ENCODE measurements at places on chromosomes 7 and 10.

DNA sequence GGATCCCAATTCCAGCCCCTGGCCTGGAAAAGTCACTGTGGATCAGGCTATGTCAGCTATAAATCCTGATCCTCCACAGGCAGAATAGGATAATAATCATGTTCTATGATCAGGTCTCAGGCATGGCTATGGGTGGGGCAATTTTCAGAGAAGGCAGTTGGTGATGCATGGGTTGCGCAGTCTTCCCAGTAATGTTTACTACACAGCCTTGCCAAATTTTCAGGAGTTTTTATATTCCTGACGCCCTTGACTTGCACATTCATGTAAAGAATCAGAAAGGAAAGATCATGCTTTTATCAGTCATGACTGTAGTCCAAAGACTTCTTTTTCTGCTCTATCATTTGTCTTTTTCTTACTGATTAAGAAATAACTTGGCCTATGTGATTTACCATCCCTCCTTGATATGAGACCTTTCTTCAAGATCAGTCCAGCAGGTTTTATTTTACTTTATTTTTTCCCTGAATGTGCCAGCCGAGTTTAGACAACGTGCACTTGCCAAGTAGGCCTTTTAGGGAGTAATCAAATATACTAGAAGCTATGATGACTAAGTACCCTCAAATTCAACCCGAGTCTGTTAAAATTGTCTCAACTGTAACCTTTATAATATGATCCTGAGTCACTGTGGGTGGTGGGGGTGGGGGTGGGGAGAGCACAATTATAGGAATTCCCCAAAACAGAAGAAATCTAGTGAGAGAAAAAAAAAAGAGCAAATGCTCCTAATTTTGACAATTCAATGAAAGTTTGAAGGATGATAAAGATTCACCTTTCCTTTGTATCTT is 31.9 kb downstream of the ARL4A start:
- DNase-seq: no peak

DNA sequence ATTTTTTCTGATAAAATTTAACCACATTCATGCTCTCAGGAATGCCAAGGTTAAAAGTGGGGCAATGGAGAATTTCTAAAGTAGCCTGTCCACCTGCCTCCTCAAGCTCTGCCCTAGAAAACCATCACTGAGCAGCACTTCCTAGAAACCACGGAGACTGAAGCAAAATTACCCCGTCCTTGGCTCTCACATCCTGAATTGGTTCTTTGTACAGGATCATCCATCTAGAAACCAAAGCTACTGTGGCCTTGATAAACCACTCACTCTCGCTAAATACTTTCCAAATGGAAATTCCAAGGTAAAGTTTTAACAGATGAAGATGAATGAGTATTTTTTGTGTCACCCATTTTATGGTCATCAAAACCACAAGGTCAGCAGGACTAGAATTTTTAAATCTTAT is 96.6 kb downstream of the AVL9 start:
- DNase-seq: no peak

DNA sequence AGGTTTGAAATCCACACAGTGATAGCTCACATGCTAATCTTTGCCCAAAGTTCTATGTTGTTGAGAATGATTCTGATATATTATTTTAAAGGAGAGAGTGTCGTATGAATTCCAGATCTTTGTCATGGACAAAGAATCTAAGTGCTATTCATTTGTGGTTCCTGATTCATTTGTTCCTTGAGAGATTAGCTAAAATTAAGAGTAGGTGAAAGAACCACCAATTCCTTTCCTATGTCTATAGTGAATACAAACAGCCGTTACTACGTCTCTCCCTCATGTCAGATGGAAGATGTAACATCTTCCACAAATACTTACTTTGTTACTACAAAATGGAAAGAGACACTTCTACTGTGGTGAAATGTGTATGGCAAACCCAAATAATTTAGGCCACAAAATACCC is 3.3 kb upstream of the PLXDC2 start:
- DNase-seq: no peak

- DNase-seq: no peak
Observed at GRCh38 chr10:9878383-9878782, 1139.3 kb upstream of the CELF2 start.

- DNase-seq: no peak
Observed at GRCh38 chr10:71990706-71991269, 26.6 kb downstream of the CHST3 start.

DNA sequence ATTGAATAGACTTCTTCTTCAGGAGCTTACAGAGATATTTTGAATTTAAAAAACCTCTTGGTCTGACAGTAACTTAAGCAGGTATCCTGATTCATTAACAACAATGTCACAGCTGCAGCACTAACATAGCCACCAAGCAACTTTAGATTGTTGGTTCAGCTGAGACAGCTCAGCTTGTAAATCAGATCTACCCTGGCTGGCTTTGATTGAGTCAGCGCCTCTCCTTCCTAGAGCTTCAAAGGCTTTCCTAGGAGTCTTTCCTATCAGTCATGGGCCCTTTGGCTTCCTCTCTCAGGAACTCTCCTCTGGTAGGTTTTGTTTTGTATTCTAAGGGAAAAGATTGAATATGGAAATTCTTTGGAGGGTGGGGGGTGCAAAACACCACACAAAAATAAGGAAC is 70.7 kb upstream of the STEAP4 start:
- no peak for DNase-seq

DNA sequence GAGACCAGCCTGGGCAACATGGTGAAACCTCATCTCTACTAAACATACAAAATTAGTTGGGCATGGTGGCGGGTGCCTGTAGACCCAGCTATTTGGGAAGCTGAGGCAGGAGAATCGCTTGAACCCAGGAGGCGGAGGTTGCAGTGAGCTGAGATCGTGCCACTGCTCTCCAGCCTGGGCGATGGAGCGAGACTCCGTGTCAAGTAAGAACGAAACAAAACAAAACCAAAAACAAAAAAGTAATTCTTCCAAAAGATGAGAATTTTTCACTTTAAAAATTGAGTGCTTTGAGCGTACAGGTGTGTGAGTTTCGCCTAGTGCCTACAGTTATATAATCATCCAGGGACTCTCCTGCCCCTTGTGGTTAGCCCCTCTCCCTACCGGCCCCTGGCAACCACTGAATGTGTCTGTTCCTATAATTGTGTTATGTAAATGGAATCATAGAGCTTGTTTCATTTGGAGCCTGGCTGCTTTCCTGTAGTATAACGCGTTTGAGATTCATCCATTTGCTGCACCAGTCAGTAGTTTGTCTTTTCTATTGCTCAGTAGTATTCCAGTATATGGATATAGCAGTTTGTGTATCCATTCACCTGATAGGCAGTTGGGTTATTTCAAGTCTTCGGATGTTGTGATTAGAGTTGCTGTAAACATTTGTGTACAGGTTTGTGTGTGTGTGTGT is 80.0 kb downstream of the RBM33 start:
- DNase-seq: no peak

GRCh38 chr7:134995239-134996096 is 9.2 kb downstream of the AGBL3 start:
- DNase-seq: no peak

DNA sequence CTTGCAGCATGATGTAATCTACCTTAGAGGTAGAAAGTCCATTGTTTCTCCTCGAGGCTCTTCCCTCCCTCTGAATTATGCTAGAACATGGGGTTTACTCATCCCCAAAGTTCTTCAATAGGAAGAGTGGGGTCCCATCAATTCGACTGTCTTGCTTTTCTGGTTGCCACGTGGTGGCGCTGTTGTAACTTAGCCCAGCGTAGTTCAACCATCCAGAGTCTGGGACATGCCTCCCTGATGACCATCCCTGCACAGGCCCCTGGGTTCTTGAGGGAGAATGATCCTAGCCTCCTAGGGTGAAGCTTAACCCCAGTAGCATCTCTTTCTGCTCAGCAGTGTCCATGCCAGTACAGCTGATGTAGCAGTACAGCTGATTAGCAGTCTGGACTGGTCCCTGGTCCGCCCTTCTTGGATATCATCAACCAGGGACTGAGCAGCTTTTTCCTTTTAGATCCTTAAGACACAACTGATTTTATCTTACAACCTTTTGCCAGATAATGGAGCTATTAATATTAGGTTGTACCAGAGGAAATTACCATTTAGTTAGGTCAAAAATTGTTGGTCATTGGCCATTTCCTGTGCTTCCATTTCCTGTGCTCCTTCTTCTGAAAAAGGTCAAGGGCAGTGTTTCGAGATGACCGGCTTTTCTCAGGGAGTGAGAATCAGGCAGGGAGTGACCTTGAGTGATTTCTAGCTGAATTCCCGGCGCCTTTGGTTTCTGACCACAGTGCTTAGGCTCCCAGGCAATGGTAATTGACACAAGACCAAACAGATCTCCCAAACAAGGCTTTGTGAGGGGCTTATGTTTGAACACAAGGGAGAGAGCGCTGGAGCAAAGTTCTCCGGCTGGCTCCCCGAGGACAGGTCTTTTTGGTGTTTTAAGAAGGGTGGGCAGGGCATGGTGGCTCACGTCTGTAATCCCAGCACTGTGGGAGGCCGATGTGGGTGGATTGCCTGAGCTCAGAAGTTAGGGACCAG is 65.4 kb downstream of the TACC2 start:
- no peak for DNase-seq

- no peak for DNase-seq
Observed at GRCh38 chr10:131168238-131168875, 143.2 kb downstream of the TCERG1L start.

GRCh38 chr10:112779025-112779770 is 170.8 kb upstream of the TCF7L2 start:
- no peak for DNase-seq

DNA sequence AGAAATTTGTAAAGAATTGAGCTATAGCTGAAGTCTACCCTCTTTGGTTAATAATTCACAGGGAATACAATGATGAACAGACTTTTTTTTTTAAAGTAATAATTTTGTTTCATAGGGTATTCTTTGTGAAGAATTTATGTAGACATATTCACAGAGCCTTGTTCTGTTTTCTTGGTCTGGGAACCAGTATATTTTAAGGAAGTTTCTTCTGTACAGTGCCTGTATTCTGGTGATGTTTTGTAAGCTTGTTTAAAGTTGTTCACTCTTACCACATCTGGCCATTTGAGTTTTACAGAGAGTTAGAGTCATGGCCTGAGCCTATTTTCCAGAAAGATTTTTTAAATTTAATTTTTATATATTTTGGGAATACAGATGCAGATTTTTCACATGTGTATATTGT is 70.3 kb downstream of the CCSER2 start:
- DNase-seq: no peak

DNA sequence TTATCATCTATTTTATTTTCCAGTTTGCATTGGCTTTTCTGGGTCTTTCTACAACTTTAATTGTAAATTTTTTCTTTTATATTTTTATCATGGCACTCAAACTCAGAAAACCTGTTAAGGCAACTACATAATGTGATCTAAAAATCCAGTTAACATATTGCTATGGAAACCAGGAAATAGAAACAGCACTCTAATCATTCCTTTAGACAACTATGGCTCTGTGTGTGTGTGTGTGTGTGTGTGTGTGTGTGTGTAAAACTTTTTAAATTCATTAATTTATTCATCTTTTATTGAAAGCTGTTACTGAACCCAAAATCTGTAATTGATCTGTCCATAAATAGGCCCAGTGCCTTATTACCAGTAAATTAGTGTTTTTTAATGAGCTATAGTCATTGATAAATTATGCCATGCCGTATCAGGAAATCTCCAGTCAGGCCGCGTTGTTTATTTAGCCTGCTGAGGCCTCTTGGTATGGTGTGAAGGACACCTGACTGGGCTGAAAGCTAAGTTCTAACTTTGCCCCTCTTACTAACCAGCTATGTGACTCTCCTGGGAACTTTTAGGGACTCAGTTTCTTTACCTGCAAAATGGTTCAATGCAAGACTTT is 1.5 kb upstream of the MET start:
- no peak for DNase-seq

Data from stimulated activated CD8-positive, alpha-beta memory T cell treated with anti-CD3 and anti-CD28 coated beads, Interleukin-4, amount 100 ng/mL, for 4 hours (primary cell).